ENCODE measurements at places on chromosomes 2 and 18.

- DNase-seq, result no peak
Measured at GRCh38 chr2:160703648-160704585, 210.3 kb upstream of the RBMS1 start.

DNA sequence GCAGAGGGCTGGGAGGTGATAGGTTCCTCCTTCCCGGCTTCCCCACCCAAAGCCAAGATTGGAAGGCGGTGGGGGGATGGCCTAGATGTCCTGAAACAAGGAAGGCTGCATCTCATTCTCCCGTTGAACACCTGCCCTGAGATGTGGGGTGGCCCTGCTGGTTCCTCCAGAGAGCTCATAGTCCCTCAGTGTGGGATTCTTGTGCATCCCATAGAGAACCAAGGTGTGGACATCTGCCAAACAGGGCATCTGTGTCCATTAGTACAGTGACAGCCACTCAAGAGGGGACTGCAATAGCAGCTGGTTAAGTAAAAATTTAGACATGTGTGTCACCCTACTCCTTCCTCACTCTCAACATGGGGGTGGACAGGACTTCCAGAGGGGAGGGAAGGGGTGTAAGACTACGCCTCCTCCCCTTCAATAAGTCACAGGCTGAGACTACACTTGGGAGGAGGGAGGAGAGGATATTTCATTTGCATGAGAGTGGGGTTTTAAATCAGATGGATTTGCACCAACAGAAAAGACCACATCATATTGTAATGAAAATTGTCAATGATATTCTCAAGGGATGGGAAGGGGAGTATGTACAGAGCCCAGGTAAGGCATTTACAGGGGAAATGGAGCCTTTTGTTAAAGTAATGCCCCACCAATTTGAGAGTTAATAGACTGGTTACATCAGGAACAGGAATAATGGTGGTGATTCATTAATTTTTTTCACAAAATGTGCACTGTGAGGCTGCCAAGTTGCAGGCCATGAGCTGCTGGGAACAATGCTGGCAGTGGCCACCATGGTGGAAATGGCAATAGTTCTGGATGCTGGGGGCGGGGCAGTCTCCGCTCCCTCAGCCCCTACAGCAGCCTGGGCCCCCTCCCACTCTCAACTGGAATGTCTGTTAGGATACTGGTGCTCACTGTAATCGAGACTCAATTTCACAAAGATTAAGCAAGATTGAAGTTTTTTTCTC, 80.6 kb downstream of the TEX51 start:
- DNase-seq, result peak; percentile 56

DNA sequence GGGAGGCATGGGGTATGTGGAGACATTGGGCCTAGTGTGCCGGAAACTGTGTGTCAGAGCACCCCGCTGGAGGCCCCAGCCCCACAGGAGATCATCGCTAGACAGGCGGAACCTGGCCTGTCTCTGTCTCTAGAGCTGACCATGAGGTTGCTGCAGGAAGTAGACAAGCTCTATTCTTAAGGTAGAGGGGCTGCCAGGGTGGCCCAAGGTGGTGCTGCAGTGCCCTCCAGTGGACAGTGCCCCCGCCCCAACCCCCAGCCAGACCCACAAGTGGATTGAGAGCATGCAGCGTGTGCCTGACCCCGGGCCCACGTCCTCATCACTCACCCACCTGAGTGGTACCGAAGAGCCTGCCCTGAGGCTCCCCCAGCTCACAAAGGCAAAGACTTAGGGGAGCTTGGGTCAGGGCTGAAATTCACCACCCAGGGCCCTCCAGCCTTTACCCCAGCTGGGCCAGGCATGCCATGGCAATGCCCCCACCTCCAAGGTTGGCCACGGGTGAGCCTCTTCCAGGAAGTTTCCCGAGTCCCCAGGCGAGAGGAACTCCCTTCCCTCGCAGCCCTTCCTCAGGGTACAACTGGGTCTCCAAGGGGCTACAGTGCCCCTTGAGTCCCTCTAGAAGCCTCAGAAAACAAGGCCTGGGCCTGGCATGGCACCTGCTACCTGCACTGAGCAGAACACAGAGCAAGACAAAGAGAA, 155.0 kb downstream of the TTC32 start:
- peak; percentile 29 for DNase-seq

GRCh38 chr2:102434655-102435381, 11.9 kb downstream of the IL18RAP start:
- no peak for DNase-seq

GRCh38 chr18:56470406-56471351, 167.7 kb downstream of the TXNL1 start:
- DNase-seq, result no peak
